Colonic mucosa (tissue), 4 donors: ENCODE measurements at places on chromosomes 1 and 21.

DNA sequence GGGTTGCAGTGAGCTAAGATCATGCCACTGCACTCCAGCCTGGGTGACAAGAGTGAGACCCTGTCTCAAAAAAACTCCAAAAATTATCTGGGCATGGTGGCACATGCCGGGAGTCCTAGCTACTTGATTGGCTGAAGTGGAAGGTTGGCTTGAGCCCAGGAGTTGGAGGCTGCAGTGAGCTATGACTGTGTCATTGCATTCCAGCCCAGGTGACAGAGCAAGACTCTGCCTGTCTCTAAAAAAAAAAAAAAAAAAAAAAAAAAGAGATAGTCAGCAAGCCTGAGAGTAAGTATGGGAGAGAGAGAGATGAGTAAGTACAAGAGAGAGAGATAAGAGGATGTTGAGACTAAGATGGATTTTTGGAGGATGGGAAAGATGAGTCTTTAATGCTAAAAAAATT is 180.8 kb upstream of the CACYBP start:
- DNase-seq: no peak

DNA sequence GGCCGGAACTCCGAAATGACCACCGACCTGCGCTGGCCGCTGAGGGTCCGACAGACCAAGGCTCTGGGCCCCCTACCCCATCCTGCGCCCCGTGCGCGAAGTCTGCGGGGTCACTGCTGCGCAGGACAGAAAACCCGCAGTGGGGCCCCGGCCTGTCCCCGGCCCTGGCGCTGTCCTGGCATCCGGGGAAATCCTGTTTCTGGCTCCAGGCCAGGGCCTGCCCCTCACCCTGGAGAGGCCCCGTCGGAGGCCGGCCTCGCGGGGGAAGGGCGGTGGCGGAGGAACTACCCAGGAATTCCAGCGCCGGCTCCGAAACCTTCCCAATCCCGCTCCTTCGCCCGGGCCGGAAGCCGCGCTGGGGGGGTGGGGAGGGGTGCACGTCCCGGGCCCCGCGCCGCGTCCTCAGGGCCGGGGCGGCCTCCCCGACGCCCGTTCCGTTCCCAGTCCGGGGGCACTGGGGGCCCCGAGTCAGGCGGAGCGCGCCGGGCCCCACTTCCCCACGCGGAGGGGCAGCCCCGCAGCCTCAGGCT is 77.0 kb downstream of the MORN1 start:
- peak; percentile 48 for DNase-seq

DNA sequence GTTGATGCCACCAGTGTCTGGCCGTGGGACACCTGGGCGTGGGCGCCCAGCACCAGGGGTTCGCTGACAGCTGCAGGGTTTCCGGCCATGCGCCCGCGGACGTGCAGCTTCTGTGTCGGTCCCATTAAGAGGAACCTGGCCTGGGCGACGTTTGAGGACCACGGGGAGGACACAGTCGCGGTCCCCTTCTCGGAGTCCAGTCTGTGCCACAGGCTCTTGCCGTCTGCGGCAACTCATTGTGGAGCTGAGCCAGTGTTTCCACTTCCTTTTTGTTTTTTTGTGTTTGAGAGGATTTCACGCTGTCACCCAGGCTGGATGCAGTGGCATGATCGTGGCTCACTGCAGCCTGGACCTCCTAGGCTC is 1.6 kb upstream of the C1orf159 start:
- peak; percentile 27 for DNase-seq

- no peak for DNase-seq
These were observed 53.4 kb downstream of the CD2 start for GRCh38 chr1:116807394-116808199.

- no peak for DNase-seq
These were observed 16.6 kb upstream of the AJAP1 start for GRCh38 chr1:4637616-4638344.
